ENCODE measurements at places on chromosomes 4 and X. TPM values are rescaled to one million over a fixed set of nuclear protein-coding genes. Genes with fewer than 3 reads are reported as not detected.

GRCh38 chr4:120545391-120545790, 377.1 kb downstream of the PRDM5 start:
- no peak for DNase-seq

- no peak for DNase-seq
Observed at GRCh38 chr4:2837110-2837903, 6.3 kb upstream of the ADD1 start.

GRCh38 chr4:169236873-169237626, 33.7 kb downstream of the SH3RF1 start:
- no peak for DNase-seq

DNA sequence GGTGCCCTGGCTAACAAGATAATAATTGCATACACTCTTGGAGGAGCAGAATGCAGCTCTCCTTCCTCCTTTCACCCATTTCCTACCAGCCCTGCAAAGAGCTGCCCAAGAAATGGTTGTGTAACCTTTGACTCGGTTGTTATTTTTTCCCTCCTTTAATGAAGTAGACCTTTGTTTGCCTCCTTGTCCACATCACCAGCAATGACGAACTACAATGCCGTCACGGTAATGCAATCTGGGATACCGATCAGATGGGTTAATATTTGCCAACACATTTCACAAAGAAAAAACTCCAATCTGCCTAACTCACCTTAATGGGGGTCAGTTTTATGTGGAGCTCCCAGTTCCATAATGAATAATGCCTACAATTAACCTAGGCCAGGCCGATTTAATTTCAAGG, 32.0 kb downstream of the GPRIN3 start:
- DNase-seq: no peak

- peak; percentile 19 for DNase-seq
Observed at GRCh38 chrX:118115953-118116712, 477 bp downstream of the KLHL13 start.

Gene PCDH18
- total RNA-seq: not detected

- DNase-seq: no peak
Observed at GRCh38 chr4:54498661-54499111, 159.1 kb upstream of the KIT start.

DNA sequence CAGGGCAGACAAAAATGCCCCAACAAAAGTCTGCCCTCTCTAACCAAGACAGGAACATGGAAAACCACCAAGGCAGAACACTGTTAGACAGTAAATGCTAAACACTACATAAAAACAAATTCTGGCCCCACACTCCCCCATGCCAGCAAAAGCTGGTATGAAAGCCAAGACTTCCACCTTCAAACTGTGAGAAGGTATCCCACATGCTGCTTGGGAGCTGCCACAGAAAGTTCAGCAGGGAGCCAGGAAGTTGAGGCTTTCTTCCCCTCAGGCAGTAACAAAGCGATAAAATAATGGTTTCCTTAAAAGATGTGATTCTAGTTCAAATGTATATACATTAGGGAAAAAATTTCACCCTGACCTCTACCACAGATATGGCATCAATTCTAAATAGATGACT, 770.4 kb upstream of the NDST4 start:
- no peak for DNase-seq

GRCh38 chr4:136662539-136662938, 869.8 kb downstream of the PCDH18 start:
- DNase-seq: no peak

Gene NUP62CL
- total RNA-seq: 1.9 TPM

DNA sequence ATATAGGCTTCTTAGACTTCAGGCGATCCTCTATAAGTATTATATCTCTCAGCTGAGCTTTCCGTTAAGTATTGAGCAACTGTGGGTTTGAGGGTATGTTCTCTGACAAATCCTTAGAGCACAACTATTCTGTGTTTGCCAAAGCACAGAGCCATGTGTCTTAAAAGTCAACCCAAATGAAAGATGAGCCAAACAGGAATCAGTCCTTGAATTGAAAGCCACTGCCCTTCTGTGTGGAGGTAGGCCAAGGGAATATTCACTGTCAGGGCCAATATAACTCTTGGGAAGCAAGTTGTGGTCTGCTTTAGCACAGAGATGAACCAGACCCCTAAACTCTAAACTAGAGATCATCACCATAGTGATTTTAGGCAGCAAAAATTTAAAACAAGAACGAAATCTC, 164.0 kb downstream of the STAG2 start:
- no peak for DNase-seq

Gene SMR3B
- total RNA-seq: not detected

DNA sequence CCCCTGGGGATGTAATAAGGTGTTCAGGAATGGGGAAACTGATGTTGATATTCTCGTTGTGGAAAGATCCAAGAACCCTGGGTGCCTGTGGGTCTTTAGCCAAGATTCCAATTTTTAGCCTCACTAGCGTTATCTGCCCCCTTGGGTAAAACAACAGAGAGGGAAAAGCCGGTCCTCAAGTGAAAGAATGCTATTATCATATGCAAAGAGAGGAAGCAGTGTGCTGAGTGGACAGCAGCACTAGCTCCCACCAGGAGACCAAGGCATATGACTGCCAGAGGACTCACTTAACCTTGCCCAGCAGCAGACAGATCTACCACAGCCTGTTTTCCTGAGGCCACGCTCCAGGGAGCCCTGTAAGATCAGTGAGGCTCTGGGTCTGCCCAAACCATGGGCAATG, 257.9 kb upstream of the CPEB2 start:
- no peak for DNase-seq

GRCh38 chr4:7043284-7044136, at the start of gene TADA2B:
TADA2B (plus strand) TSS chr4:7043372; CDS start chr4:7043580, 208 bp downstream.
- DNase-seq: peak; percentile 65

Gene APELA
- not detected for total RNA-seq

Gene FAM47A
- not detected for total RNA-seq

Gene MAGEA9B
- total RNA-seq: not detected

DNA sequence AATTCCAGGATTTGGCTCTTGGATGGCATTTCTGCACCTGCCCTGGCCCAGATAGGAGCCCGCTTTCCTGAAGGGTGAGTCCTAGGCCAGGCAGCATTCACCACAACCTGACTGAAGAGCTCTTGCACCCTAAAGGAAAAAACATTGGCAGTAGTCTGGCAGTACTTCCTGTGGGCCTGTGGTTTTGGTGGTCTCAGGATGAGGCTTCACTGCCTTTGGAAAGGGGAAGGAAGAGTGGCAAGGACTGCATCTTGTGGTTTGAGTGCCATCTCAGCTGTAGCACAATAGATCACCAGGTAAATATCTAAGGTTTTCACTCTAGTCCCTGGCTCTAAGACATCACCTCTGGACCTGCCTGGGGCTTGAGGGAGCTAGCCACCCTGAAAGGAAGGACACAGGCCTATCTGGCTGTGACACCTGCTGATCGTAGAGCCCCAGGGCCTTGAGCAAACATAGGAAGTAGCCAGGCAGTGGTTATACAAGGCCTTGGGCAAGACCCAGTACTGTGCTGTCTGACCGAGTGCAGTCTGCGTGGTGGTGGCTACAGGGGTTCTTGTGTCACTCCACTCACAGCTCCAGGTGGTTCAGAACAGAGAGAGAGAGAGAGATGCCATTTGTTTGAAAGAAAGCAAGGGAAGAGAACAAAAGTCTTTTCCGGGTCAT, 28.5 kb upstream of the PRRG1 start:
- no peak for DNase-seq

Gene SULT1B1
- total RNA-seq: 1.1 TPM

DNA sequence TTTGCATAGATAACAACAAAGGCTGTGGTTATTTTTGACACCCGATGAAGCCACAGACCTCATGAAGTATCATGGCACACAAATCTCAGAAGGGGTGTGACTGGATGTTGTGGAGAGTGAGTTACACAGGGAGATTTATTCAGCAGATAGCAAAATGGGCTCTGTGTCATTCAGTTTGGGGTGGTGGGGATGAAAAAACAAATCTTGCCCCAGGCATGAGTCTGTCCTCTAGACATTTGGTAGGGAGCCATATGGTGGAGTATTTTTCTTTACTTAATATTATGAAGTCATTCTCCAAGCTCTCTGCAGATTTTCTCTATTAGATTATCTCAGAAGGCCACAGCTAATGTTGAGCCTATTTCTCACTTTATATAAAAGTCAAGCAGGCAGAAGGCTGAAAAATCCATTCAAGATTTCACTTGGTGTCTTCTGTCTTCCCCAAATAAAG, 277.1 kb upstream of the TENM3 start:
- no peak for DNase-seq

Gene CDKL2
- 0.83 TPM for total RNA-seq

DNA sequence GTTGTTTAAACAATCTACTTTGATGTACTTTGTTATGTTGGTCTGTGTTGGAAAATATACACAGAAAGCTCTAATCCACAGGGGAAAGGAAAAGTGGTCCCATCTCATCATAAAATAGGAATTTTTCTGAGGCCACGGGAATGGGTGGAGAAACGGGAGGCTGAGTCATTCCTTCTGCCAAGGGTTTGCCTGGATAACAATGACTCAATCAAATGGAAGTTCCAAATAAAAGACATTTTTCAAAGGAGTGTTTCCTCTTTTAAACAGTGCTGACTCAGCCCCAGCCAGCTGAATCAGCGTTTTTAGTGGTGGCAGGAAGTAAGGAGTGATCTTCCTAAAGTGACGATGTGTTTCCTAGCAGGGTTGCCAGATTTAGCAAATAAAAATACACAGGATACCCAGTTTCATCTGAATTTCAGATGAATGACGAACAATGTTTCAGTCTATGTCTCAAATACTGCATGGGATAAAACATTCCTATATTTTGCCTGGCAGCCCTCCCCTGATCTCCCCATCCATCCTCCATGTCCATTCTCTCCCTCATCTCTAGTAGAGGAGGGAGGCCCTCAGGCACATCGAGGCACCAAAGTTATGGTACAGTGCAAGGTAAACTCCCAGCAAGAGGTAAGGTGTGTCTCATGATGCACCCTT, 345.4 kb upstream of the GATB start:
- DNase-seq: peak; percentile 46

DNA sequence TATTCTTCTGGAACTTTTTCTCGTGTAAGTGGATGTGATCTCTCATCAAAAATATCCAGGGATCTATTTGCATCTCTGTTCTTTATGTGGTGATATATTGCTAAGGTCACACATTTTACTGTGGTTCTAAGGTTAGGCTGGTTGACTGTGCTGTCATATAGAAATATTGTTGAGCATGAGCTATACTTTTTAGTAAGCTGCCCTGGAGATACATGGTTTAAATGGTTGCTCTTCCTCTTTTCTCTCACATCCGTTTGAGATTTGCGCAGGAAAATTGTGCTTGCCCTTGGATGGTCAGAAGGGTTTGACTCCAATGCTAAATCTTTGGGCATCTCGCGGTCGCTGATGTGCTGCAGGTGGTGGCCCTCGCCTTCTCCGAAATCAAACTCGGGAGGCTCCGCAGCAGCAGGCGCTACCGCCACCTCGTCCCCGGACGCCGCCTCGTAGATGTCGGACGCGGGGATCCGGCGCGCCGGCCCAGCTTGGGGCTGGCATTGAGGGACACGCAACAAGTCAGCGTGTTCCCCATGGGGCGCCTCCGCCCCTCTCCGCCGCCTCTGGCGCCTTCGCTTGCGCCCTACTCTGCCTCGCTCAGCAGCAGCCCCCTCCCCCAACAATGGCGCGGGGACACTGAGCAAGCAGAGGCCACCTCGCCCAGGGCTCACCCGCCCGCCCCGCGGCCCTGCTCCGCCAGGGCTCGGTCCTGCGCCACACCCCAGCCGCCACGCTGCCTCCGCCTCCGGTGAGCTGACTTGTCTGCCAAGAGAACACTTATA, 154.5 kb downstream of the MSN start:
- peak; percentile 49 for DNase-seq

- no peak for DNase-seq
Observed at GRCh38 chrX:47683829-47684205, 24.8 kb upstream of the UXT start.

GRCh38 chr4:84887824-84888223, 78.7 kb downstream of the WDFY3 start:
- DNase-seq: no peak

DNA sequence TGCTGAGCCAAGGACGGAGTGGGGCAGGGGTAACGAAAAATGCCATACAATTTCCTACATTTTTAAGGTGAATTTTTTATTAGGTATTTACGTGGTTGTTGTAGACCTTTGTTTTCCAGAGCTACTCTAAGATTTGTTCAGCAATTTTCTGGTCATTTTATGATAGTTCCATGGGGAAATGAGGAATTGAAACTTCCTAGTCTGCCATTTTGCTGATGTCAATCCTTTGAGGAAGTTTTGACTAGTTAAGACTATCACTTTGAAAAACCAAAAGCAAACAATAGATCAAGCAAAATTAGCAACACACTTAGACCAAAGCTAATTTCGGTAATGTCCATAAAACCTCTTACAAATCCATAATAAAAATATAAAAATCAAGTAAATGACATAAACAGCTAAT, 7.0 kb upstream of the TLR3 start:
- no peak for DNase-seq

Gene PGM2
- 63.0 TPM for total RNA-seq
